ELR (cell line): ENCODE measurements at places on chromosomes 11 and 22.
A peak's percentile ranks its signal among the peaks of the same experiment; 100 is the strongest.

DNA sequence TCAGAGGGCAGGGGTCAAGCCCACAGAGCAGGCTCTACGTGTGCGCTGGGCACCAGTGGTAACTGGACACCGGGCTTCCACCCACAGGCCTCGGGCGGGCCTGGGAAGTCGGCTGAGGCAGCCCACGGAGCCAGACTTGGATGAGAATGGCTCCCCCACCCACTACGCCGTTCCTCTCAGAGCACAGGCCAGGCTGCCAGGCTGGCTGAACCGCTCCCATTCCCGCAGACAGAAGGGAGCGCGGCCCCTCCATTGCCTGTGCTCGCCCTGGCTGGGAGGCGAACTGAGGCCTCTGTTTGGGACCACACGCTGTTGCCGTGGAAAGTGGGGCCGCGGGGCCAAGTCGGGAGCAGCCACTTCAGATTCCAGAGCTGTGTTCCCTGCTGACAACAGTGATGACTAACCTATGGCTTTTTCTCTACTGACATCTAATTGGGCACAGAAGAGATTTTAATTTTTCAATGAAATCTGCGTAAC, 63.9 kb downstream of the MYH9 start:
- no peak for DNase-seq

- peak; percentile 47 for DNase-seq
These were observed 43.6 kb upstream of the POU2AF1 start for GRCh38 chr11:111422494-111423249.

DNA sequence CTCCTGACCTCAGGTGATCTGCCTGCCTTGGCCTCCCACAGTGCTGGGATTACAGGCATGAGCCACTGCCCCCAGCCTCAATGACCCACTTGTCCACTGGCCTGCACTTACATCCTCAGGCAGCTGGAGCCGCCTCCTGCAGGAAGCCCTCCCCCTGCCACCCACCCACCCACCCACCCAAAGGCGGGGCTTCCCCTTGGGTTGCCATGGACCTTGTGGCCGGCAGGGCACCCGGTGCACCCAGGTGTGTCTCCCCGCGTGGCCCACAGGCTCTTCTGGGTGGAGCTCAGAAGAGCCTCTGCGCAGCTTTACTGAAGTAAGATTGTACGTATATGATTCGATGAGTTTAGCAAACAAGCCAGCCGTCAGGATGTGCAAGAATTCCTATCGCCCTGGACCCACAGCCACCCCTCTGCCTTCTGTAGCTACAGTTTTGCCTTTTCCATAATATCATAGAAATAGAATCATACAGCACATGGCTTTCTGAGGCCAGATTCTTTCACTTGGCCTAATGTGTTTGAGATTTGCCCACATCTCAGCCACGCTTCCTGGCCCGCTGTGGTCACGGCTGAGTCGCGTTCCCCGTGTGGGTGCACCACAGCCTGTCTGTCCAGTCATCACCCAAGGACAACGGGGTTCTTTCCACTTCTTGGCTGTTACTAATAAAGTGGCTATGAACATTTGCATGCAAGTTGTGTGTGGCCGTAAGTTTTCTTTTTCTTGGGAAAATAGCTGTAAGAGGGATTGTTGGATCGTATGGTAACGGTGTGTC, 5.3 kb upstream of the BRSK2 start:
- DNase-seq, result peak; percentile 15

GRCh38 chr22:38171927-38172831, 9.5 kb downstream of the PLA2G6 start:
- DNase-seq, result no peak

DNA sequence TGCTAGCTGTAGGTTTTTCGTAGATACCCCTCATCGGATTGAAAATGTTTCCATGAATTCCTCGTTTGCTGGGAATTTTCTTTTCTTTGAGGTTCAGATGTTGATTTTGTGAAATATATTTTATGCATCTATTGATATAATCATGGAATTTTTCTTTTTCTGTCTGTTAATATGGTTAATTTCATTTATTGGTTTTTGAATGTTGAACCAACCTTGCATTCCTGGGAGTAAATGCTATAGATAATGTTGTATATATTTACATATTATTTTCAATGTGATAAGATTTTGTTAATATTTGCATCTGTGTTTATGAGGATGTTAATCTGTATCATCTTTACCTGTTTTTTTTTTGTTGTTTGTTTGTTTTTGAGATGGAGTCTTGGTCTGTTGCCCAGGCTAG, 10.6 kb upstream of the NDUFA6 start:
- no peak for DNase-seq

GRCh38 chr22:25753252-25753651, 11.3 kb downstream of the MYO18B start:
- no peak for DNase-seq

DNA sequence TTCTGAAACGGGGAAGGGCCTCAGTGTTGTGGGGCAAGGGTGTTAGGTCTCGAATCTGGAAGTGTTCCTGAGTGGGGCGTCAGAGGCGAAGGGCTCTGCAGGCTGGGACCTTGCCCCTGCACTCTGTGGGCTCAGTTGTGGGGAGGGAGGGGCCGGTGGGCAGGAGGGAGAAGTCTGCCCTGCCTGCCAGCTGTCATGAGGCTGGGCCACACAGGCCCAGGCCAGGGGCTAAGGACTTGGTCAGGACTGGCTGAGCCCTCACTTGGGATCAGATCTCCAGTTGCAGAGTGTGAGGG, at the start of gene CRACR2B:
CRACR2B (plus strand) TSS at position 23 of the 296 bp plus-strand sequence. CDS start 689 bp downstream, outside the sequence.
- no peak for DNase-seq

GRCh38 chr22:32796865-32797573, 4.5 kb upstream of the TIMP3 start:
- DNase-seq, result peak; percentile 86

DNA sequence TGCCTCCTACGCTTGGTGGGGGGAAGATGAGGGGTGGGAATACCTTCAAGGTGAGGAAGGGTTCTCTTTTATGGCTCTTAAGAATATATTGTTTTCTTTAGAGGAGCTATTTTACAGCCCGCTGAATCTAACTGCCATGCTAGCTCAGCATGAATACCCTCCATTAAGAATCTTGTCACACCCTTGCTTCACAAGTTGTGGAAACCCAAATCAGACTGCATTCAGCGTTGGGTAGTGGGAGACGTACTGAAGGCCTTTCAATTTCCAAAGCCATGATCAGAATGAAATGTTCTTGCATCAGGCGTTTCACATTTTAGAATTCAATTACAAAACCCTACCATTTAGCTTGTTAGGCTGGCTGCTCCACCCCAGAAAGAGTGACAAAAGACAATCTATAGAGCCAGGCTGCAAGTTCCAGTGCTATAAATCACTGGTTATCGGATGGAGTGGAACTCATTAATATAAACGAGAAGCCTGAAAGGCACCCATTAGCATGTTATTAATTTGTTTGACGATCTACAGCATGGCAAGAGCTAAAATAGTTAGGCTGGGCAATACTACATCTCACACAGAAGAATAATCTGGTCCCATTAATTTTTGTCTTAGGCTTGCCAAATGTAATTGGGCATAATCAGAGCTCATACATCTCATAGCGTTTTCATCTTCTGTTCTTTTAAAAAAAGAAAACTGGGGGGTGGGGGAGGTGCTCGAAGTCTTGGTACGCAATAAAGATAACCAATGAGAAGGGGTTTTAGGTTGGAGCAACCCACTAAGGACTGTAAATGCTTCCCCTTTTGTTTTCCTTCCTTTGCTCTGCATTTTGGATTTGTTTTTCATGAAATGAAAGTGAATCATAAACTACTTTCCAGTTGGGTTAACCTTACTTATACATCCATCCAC, 57.5 kb downstream of the ABTB2 start:
- DNase-seq, result no peak

- no peak for DNase-seq
These were observed 40.6 kb upstream of the POLD3 start for GRCh38 chr11:74551754-74552145.

- DNase-seq, result peak; percentile 94
These were observed 6.2 kb downstream of the PANX1 start for GRCh38 chr11:94134651-94135512.

- DNase-seq, result no peak
These were observed 19.6 kb upstream of the ARHGAP42 start for GRCh38 chr11:100667449-100667848.

- DNase-seq, result no peak
These were observed 6.4 kb downstream of the FADS2 start for GRCh38 chr11:61834278-61835048.

DNA sequence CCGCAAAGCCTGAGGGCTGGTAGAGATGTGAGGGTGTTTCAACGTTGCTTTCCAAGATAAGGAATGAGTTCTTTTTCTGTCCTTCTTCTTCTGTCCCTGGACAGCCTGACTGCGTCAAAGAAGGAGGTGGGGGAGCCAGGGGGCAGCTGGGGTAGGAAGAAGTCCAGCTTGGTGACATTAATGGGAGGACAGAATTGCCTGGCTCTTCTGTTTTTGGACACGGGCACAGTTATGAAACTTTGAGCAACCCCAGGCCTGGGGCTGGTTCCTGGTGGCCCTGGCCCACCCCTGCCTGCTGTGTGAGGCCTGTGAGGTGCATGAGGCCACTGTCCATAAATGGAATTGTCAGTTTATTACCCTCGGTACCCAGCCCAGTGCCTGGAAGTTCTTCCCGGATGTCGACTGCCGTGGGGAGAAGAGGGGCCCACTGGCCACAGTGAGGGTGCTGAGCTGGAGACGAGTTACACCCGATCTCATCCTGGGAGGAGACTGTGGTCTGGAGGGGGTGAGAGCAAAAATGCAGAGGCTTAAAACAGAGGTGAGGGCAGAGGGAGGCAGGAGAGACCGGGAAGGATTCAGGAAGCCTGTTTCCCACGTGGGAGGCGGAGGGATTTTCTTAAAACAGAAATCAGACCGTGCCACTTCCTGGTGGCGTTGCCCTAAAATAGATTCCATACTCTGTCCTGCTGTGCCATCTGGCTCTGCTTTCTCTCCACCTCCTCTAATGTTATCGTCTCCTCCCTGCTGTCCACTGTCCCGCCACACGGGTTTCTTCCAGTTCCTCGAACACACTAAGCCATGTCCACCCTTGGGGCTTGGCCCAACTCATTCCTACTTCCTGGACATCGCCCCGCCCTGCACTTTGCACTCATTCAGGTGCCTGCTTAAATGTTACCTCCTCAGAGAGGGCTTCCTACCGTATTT, 59.7 kb upstream of the RASD2 start:
- no peak for DNase-seq

DNA sequence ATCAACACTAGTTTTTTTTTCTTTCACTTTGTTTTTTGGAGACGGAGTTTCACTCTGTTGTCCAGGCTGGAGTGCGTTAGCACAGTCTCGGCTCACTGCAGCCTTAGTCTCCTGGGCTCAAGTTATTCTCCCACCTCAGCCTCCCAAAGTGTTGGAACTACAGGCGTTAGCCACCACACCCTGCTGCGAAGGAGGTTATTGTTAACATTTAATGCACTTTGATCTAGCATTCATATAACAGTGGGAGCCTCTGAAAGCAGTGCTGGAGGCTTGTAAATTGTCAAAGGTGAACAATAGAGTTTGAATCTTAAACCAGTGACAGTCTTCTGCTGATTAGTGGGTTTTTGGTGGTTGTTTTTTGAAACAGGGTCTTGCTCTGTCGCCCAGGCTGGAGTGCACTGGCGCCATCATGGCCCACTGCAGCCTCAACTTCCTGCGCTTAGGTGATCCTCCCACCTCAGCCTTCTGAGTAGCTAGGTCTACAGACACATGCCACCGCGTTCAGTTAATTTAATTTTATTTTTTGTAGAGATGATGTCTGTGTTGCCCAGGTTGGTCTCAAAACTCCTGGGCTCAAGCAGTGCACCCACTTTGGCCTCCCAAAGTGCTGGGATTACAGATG, 96.9 kb upstream of the HORMAD2 start:
- DNase-seq, result no peak

- DNase-seq, result no peak
These were observed 136.3 kb downstream of the SHANK2 start for GRCh38 chr11:71115770-71116692.

DNA sequence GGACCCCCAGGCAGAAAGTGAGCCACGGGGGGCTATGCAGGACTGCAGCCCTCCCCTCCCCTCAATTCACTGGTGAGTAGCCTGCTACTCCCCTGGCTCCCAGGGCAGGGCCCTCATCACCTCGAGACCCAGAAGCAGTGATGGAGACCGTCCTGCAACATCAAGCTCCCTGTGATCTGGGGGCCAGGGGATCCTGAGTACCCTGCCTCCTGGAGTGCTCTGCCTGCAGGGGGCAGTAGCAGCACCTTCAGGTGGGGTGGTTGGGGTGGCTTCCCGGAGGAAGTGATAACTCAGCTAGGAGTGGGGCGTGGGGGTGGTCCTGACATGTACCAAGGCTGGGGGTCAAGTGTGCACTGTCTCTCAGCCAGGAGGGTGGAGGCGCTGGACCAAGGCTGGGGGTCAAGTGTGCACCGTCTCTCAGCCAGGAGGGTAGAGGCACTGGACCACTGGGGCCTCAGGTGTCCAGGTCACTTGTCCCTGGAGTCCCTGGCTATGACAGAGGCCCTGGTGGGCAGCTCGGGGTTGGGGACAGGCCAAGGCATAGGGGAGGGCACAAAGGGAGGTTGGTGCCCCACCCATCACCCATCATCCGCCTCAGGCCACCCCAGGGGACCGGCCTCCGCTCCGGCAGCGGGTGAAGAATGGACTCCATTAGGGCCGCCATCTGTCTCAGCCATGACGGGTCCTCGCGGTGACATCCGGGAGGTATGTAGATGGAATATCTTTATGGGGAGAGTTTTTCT, 9.4 kb downstream of the RTN4R start:
- DNase-seq, result no peak

GRCh38 chr11:12711496-12711895, 37.3 kb downstream of the TEAD1 start:
- no peak for DNase-seq

DNA sequence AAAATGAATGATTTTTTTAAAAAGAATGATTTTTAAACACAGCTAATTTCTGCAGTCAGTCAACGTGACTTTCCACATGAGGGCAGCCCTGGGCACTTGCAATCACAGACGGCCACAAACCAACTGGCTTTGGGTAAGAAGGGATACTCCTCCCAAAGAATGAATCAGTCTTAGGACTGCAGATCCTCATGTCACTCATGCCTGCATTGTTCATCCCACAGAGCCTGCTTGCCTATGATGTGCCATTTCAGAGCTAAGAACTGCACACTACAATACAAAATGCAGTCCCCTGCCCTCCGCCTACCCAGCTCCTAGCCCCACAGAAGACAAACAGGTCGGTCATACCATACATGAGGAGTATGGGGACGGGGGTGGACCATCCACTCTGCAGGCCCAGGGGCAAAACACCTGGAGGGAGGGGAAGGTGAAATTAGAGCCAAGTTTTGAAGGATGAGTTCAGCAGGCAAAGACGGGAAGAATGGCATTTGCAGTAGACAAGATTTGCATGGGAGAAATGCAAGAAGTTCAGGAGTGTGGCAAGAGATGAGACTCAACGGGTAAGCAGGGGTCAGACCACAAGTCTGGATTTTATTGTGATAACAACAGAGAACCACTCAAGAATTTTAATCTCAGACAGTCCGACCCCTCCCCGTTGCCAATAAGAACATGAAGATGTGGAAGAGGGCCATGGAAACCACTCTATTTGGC, 24.7 kb downstream of the PACSIN2 start:
- DNase-seq, result peak; percentile 94

- DNase-seq, result no peak
These were observed 13.8 kb downstream of the LIF start for GRCh38 chr22:30232716-30233218.

GRCh38 chr22:43969989-43970755, 14.9 kb downstream of the SAMM50 start:
- no peak for DNase-seq
